Breast epithelium (tissue), 4 donors: ENCODE measurements at places on chromosomes 1 and 21. TPM values are rescaled to one million over a fixed set of nuclear protein-coding genes. Genes with fewer than 3 reads are reported as not detected.

- DNase-seq = no peak
Observed at GRCh38 chr1:241846375-241846774, 1.6 kb upstream of the EXO1 start.

- no peak for DNase-seq
Observed at GRCh38 chr1:97827887-97828286, 92.9 kb downstream of the DPYD start.

GRCh38 chr1:12185036-12185917, 18.5 kb downstream of the TNFRSF1B start:
- DNase-seq = no peak

- no peak for DNase-seq
Observed at GRCh38 chr1:70720521-70720920, 309.5 kb downstream of the CTH start.

DNA sequence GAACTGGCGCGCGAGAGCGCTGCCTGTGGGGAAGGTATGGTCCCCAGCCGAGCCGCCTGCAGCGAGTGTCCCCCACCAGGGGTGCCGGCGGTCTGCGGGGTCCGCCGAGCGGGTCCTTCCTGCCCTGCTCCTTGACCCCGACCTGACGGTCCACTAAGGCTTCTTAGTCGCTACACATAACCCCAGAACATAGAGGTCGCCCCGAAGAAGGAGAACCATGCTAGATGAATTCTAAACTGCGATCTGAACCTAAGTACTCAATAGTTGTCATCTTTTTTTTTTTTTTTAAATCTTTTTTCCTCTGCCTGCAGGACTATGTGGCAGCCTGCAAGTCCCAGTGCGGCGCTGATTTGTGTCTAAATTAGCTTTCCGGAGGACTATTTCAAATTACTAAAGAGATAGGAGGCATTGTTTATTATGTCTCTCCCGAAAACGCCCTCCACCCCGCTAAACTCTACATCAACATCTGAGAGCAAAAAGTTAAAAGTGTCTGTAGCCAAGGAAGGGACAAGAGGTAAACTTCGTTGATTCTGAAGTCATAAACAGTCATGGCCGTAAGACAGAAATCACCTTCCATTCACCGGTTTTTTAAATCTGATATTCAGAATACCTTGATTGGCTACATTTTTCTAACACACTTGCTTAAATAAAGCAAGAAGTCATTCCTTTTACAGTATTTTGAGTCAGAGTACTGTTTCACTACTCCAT, 476 bp downstream of the AXDND1 start:
- DNase-seq = no peak

Gene SAMSN1
- 7.5 TPM for total RNA-seq

- no peak for DNase-seq
Observed at GRCh38 chr1:233168384-233168783, 127.1 kb downstream of the PCNX2 start.

DNA sequence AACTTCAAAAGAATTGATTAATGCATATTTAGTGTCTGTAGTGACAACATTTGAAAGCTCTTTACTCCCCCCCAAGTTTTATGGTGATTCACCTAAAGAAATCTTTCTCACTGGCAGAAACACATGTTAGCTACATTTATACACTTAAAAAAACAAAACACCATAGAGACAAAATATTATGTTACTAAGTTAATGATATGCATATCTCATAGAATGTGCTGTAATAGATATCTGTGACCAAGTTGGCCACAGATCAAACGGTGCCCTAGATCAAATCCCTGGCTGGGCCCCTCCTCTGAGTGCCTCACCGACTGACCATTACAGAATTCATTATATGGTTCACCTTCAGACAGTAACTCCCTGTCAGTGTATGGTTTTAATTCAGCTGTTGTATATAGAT, 322.1 kb upstream of the LYPLAL1 start:
- no peak for DNase-seq

Gene ANGPTL1
- 30.2 TPM for total RNA-seq

Gene MPZL1
- 86.2 TPM for total RNA-seq

- DNase-seq = no peak
Observed at GRCh38 chr1:168005529-168005928, 68.7 kb upstream of the MPC2 start.

DNA sequence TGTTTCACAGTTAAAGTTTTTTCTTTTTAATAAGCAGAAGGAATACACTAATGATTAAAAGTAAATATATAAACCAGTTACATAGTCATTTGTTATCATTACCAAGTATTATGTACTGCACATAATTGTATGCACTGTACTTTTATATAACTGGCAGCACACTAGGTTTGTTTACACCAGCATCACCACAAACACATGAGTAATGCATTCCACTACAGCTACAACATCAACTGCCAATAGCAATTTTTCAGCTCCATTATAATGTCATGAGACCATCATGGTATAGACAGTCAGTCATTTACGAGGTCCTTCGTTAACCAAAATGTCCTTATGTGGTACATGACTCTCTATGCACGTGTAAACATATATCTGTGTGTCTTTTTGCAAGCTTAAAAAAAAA, 35.2 kb downstream of the SCYL3 start:
- DNase-seq = no peak

Gene SIM2
- total RNA-seq = 0.15 TPM

Gene CITED4
- 136 TPM for total RNA-seq

GRCh38 chr1:11523746-11524464, 45.0 kb downstream of the DISP3 start:
- DNase-seq = peak; percentile 39

- no peak for DNase-seq
Observed at GRCh38 chr1:114011796-114012195, 32.5 kb downstream of the OLFML3 start.

- DNase-seq = no peak
Observed at GRCh38 chr1:147264158-147264768, 21.8 kb downstream of the CHD1L start.

DNA sequence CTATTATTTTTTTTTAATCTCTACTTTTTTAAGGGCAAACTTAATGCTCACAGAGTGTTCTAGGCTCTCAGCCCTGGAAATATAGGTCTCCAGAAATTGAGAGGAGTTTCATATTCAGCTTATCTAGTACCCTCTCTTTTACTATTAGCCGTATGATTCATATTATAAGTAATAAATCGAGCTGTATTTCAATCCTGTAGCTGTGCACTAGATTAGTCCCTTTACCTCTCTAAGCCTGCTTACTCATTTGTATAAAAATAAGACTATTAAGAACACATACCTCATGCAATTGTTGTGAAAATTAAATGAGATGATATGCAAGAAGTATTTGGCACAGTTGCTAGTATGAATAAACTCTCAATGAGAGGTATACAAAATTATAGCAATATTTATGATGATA, 128.2 kb upstream of the HOOK1 start:
- DNase-seq = no peak

GRCh38 chr1:224054012-224054411, 59.9 kb upstream of the FBXO28 start:
- no peak for DNase-seq

Gene KCNJ6
- total RNA-seq = not detected

DNA sequence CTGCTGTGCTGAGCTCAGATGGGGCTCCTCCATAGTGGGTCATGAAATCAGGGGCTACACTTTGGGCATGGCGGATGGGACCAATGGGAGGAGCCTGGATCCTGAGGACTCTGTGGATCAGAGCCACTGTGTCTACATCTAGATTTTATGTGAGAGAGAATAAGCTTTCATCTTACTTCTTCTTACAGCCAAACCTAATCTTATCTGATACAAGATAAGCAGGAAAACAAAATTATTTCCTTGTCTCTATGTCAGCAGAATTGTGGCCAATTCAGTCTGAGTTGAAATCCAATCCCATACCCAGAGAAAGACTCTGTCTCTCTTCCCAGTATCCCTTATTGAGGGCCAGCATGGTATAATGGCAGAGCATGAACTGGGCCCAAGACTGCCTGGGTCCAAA, 56.2 kb downstream of the KIF14 start:
- no peak for DNase-seq

Gene RIMS3
- total RNA-seq = 0.64 TPM

GRCh38 chr1:115499253-115499652, 142.5 kb upstream of the VANGL1 start:
- no peak for DNase-seq

- no peak for DNase-seq
Observed at GRCh38 chr1:208288495-208288894, 44.3 kb upstream of the PLXNA2 start.

GRCh38 chr1:179120736-179121135, 38.9 kb downstream of the TOR3A start:
- DNase-seq = no peak

DNA sequence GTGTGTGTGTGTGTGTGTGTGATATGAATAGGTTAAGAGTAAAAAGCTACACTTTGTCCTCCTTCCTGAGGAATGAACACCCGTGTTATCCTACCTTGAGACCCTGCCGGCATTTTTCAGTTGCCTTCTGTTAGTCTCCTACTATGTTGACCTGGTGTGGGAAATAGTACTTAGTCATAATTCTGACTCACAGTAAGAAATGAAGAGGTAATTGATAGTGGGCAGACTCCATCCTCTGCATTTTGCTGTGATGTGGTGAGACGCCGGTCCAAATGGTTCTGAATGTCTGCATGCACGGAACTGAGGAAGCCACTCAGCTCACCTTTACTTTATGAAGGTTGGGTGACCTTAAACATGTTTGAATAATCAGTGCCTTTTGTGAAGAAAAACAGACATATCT, 12.6 kb downstream of the CD101 start:
- no peak for DNase-seq

GRCh38 chr1:77484926-77485325, 197.5 kb downstream of the ZZZ3 start:
- DNase-seq = no peak

GRCh38 chr1:205047764-205048231, 4.8 kb downstream of the CNTN2 start:
- DNase-seq = no peak

- DNase-seq = no peak
Observed at GRCh38 chr1:114262337-114262736, 108.7 kb upstream of the SYT6 start.

- peak; percentile 71 for DNase-seq
Observed at GRCh38 chr1:175520186-175520585, 223.2 kb downstream of the TNR start.

DNA sequence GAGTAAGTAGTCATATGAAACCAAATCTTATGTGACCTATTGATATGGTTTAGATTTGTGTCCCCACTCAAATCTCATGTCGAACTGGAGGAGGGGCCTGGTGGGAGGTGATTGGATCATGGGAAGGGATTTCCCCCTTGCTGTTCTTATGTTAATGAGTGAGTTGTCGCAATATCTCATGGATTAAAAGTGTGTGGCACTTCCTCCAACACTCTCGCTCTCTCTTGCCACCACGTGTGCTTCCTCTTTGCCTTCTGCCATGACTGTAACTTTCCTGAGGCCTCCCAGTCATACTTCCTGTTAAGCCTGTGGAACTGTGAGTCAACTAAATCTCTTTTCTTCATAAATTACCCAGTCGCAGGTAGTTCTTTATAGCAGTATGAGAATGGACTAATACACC, 241.2 kb downstream of the RGS7 start:
- DNase-seq = no peak

Gene DYRK3
- 14.1 TPM for total RNA-seq

Gene NTMT2
- not detected for total RNA-seq

GRCh38 chr1:231715816-231716722, 89.5 kb downstream of the DISC1 start:
- no peak for DNase-seq

GRCh38 chr1:116853680-116854402, 55.9 kb upstream of the PTGFRN start:
- DNase-seq = no peak

Gene ADAM15
- total RNA-seq = 155 TPM

Gene MRPL24
- 63.8 TPM for total RNA-seq

- peak; percentile 73 for DNase-seq
Observed at GRCh38 chr1:229117664-229118300, 153.1 kb upstream of the RAB4A start.

- no peak for DNase-seq
Observed at GRCh38 chr1:53525595-53525994, 66.4 kb downstream of the DMRTB1 start.

DNA sequence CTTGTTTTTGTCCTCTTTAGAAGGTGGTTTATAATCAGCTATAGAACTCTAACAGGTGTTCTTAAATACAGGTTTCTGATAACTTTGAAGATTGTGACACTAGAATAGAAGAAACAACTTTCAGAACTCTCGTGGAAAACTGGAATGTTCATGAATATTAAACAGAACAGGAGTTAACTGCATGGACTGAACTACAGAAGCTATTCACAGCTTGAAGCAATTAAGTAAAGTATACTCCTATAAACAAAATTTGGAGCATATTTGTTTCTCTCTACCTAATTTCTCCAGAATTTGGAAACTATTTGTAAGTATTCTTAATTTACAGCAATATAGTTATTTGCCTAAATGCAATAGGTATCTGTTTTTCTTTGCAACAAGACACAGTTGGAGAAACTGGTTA, 824.8 kb downstream of the ADGRL2 start:
- no peak for DNase-seq

GRCh38 chr1:59427155-59427554, 130.3 kb downstream of the FGGY start:
- peak; percentile 55 for DNase-seq

DNA sequence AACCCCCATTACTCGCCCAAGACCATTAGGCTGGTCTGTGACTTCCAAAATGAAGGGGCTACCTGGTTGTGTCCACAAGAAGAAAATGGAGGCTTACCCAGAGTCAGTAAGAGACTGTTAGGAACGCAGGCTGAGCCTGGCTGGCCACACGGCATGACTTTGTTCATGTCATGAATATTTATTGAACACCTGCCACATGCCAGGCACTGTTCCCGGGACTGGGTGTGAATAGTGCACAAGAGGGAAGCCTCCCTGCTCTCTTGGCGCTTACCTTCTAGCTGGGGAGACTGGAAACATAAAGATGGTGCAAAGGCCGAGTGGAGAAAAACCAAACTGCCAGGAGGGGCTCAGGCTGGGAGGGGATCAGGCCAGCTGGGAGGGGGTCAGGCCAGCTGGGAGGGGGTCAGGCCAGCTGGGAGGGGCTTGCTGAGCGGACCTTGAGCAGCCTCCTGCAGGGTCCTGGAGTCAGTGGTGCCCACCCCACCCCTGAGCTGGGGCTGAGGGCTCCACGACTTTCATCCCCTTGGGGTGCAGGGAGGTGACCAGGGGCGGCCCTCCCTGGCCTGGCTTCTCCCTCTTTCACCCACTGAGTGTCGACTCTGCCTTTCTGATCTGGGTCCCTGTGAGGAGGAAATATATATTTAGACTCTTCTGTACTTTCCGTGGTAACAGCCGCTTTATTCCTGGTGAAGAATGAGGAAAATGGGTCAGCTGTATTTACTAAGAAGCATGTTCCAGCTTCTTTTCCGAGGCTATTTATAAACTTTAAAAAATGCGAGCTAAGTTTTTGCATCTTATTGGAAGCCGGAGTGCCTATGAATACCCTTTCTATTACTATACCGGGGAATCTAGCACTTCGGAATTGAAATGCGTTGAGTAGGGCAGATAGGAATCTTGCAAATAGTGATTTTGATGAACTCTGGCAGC, 139.0 kb downstream of the CAMTA1 start:
- no peak for DNase-seq

Gene CA6
- total RNA-seq = not detected

- peak; percentile 81 for DNase-seq
Observed at GRCh38 chr1:207240325-207241101, 81.0 kb upstream of the CD55 start.
